ENCODE measurements at places on chromosomes 16 and 17.
A peak's percentile ranks its signal among the peaks of the same experiment; 100 is the strongest.

GRCh38 chr17:43772877-43773648, 5.7 kb downstream of the DUSP3 start:
- DNase-seq, result no peak

GRCh38 chr17:36703860-36704266, 102.5 kb downstream of the MRM1 start:
- DNase-seq, result peak; percentile 29

- no peak for DNase-seq
These were observed 210.8 kb upstream of the SOX9 start for GRCh38 chr17:71910002-71910401.

- DNase-seq, result no peak
These were observed 16.4 kb downstream of the GRIN2C start for GRCh38 chr17:74843352-74843627.

GRCh38 chr16:68528686-68529379, 10.3 kb upstream of the ZFP90 start:
- DNase-seq, result peak; percentile 85

- no peak for DNase-seq
These were observed 1.0 kb downstream of the SLC46A1 start for GRCh38 chr17:28404812-28405570.

GRCh38 chr16:71645450-71645849, 19.5 kb downstream of the MARVELD3 start:
- no peak for DNase-seq

DNA sequence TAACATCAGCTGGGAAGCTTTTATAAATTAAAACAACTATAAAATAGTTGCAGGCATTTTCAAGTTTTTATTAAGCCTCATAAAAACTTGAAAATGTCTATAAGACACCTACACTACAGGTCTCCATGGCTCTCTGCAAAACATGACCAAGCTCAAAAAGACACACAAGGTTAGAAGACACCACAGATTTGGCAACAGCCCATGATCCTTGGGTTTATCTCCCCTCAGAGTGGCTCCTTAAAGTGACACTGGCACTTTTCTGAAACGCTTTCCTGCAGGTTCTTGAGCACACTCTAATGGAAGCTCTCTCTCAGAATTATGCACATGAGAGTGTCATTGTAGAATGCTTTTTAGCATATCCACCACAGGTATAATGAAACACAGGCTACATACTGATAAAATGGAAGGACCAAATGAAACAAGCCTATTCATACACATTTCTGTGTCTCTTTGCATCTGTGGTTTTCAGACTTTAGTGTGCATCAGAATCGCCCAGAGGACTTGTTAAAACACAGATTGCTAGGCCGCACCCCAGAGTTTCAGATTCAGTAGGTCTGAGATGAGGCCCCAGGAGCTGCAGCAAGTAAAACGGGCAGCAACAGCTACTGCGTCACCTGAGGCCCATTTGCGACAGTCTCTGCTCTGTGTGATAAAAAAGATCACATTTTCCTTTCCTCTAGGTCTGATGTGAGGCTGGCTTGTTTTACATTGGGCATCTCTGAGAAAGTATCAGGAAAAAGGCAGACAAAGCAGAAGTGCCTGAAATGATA, 75.0 kb upstream of the WSB1 start:
- no peak for DNase-seq

DNA sequence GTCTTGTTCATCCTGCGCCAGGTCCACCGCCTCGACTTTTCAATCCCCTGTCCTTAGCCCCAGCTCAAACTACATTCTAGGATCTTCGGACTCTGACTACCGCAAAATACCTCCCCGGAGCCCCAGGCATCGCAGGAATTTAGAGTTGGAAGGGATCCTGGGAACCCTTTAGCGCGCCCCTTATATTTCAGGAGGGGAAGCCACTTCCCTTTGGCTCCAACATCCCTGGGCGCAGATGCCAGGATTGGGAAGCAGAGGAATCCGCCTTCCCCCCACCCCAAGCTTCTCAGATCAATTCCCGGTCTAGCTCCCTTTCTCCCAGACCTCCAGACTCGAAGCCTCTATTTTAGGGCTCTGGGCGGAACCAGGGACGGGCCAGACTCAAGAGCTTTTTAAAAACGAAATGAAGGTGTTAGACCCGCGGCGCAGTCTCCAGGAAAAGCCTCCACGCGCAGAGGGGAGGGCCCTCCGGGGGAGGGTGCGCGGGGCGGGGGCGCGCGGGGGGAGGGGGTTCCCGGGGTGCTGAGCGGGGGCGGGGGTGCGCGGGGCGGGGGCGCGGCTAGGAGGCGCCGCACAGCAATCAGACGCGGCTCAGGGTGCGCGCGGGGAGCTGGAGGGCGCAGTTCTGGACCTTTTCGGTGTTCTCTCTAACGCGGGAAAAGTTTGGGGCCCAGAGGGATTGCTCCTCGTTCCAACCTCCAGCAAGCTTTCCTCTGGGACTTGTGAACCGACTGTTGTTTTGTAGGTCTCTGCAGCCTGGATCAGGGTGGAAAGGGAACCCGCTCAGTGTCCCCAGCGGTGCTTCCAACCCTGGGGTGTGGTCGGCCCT, 1.6 kb downstream of the AHSP start:
- DNase-seq, result no peak

DNA sequence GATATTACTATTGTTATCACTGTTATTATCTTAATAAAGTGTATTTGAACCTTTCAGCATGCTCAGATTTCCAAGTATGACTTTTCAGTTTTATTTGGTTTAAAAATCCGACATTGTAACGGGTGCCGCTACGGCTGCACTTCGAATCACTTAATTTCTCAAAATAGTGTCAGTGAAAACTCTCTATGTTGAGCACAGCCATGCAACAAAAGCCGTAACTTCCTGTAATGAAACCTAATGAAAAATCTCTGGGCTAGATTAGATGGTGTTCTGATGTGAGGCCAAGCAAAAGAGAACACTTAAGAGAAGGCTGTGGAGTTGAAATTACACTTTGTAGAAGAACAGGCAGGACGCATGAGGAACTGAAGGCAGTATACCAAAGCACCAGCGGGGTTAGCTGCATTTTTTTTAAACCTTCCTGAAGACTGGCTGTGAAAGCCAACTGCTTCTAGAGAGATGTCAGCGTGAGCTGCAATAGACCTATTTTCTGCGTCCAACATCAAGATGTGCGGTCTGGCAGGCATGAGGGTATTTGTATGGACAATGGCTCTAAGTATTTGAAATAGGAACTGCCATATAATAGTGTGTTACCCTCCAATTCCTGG, 1545.0 kb upstream of the GOT2 start:
- DNase-seq, result no peak

DNA sequence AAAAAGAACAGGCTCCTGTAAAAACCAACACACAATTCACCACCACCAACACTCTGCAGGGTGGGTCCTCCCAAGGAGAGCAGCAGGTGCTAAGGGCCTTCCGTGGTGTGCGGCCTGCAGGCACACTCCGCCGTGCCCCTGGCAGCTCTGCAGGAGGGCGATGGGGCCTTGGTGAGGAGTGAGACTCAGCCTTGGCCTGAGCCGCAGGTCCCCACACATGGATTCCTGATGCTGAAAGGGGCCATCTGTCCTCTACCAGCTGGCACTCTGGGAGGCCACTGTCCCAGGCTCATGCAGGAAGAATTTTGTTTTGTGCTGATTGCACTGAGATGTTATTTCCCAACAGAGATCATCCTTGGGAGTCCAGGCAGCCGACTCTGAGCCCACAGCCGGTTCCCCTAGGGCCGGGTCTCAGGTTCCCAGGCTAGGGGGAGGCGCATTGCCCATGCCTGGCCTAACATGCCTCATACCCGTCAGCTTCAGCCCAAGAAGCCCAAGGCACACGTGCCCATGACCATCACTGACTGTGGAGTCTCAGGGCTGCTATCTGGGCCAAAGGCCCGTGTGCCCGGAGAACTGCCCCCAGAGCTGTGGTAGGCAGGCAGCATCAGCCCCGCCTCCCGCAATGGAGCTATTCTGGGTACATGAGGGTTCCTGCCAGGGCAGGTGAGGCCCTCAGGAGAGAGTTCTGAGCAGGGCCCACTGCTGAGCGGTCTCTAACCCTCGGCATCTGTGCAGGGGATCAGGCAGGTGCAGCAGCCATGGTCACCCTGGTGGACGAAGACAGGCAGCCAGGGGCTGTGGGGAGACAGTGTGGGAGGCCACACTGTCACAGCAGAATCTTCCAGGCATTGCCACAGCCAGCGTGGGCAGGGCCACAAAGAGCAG, 97.9 kb upstream of the ZNF469 start:
- DNase-seq, result no peak

GRCh38 chr17:29292992-29293889, 707 bp downstream of the NUFIP2 start:
- peak; percentile 40 for DNase-seq

DNA sequence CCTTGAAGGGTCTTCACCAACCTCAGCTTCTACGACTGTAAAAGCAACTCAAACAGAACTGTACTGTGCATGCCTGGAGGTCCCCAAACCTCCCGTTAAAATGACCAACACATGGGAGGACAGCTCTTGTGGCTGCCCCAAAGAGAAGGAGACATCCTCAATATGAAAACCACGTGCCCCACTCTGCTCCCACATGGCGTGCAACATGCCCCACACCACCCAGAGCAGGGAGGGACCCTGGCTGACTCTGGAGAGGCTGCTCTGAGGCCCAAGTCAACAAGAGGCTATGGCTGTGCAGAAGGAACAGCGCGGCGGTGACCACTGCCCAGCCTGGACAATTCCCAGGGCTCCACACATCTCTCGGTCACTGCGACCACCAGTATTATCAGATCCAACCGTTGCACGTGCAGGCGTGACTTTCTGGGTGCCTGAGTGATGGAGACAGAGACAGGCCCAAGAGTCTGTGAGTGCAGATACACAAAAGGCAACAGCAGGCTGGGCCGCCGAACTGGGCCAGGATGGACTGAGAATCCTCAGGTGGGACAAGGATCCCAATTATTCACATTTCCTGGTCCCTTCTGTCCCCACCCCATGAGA, 1.4 kb downstream of the PLD6 start:
- DNase-seq, result no peak

GRCh38 chr17:83153681-83154310, 74.4 kb downstream of the METRNL start:
- no peak for DNase-seq

DNA sequence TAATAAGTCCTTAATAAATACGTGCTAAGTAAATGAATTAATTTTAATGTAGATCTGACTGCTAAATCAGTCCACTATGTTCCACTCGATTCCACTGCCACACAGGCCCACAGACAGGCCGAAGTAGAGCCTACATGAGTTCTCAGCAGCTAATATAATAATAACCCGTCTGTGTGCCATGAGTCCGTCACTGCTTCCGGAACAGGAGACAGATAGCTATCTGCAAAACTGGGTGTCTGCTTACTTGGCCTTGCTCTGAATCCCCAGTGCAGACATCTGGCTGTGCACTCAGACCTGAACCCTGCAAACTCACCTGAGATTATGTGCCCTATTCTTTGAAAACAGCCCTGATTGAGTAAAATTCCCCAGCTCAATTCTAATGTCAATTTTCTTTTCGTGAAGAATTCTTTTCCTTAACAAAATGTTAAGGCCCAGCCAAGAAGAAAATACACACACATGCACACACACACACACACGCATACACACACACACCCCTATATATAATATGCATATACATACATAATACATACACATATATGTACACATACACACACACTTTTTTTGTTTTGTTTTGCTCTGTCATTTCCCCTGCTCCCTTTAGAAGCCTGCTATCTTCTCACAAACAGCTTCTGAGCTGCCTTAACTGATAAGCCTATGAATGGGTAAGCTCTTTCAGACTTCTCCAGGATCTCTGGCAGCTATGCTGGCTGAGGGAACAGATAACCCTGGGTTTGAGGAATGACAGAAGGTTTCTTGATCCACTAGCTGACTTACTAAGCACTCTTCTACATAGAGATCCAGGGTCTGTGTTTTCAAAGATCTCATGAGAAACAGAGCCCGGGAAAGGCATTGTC, 39.8 kb upstream of the TOM1L1 start:
- DNase-seq, result no peak

- no peak for DNase-seq
These were observed 7.6 kb downstream of the SCPEP1 start for GRCh38 chr17:56985371-56986162.

- no peak for DNase-seq
These were observed 161.2 kb downstream of the UTP18 start for GRCh38 chr17:51421525-51421924.

DNA sequence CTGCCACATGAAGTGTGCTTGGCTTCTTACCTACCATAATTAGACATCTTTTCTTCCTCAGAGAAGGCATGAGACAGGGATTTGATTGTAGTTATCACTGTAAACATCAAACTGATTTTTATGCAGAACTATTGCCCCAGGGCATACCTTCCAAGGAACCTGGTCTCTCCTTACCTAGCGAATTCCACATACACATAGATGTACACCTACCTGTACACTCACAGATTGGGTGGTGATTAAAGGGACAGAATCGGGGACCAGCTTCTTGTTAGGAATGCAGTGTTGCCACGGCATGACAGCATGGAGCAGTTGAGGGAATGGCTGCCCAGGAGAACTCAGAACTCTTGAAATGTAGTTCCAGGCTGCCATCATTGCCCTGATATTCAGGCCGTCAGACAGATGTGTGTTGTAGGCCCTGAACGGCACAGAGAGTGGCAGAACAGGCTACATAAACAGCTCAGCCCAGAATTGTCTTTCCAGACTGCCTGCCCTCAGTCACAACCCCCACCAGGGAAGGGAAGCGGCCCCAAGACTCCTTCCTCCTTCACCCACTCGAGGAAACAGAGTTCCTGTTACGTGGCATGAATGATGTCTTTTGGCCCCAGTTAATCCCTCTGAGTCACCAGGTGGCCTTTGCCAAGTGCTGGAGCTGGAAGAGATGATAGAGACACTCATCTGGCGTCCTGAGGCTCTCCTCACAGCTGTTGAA, 17.8 kb upstream of the NAGLU start:
- DNase-seq, result no peak

GRCh38 chr16:55250701-55251100, 73.3 kb upstream of the IRX6 start:
- DNase-seq, result no peak

DNA sequence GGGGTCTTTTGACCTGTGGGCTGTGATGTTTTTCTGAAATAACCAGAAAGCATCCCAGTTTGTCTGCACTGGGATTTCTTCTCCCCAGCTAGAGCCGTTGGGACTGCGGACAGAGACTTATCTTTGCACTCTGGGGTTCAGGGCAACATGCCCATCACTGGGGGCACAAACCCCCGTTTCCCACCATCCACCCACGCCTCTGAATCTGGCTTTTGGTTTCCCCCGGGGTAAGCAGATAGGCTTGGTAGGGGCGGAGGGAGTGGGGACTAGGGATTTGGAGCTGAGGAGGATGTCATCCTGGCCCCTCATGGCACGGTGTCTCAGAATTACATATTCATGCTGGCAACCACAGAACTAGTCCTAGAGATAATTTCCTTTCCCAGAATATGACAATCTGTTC, 68.6 kb downstream of the CCDC182 start:
- DNase-seq, result no peak

GRCh38 chr16:19162085-19162484, 6.0 kb upstream of the SYT17 start:
- no peak for DNase-seq

DNA sequence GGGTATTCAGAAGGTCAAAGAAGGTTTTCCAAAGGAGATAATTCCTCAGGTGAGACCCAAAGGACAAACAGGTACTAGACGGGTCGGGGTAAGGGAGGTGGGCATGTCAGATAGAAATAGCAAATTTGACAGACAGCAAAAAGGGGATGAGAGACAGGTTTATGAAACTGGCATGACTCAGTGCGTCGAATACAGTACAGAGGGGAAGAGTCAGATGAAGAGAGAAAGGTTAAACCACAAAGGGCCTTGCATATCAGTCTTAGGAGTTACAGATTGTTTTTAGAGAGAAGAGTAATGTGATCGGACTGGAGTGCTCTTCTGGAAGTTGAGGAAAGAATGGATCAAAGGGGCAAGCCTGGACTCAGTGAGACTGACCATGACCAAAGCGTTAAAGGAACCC, 88.4 kb downstream of the ZZEF1 start:
- no peak for DNase-seq
